ENCODE measurements at places on chromosomes 12 and 14. TPM values are rescaled to one million over a fixed set of nuclear protein-coding genes. Genes with fewer than 3 reads are reported as not detected.
A peak's percentile ranks its signal among the peaks of the same experiment; 100 is the strongest.

DNA sequence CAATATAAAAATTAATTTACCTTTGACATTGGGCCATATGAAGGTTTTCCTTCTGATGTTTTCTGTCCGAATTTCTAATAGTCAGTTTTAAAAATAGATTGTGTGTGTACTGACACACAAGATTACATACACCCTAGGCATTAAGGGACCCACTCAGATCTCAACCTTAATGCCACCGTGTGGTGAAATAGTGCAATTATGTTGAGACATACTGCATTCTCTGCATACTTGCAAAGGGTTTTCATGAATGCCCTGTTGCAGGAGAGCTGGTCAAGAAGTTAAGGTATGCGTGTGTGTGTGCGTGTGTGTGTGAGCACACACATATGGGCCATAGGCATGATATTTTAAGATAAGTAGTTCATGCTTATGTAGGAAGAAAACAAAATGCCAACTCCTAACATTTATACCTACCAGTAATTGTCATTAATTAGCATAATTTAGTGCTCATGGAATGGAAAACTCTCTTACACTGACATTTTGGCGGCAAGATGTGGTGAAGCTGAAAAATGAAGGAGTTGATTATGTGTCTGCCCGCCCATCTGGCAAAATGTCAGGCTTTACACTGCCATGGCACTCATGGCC is 58.8 kb downstream of the PIK3C2G start:
- DNase-seq: peak; percentile 69

- peak; percentile 69 for DNase-seq
Measured at GRCh38 chr12:98745578-98746391, 100.7 kb downstream of the APAF1 start.

- no peak for DNase-seq
Measured at GRCh38 chr12:131732996-131733615, 22.2 kb downstream of the SFSWAP start.

MYF6 gene
- not detected for total RNA-seq

SAMD15 gene
- total RNA-seq: 1.4 TPM
